ENCODE measurements at places on chromosomes 4 and X. TPM values are rescaled to one million over a fixed set of nuclear protein-coding genes. Genes with fewer than 3 reads are reported as not detected.

- no peak overlapping the region for H3K27ac ChIP-seq
- no peaks in the 10 kb centered on the region for H3K27me3 ChIP-seq
These were observed 57.0 kb upstream of the PROM1 start for GRCh38 chr4:16140879-16141249.

DNA sequence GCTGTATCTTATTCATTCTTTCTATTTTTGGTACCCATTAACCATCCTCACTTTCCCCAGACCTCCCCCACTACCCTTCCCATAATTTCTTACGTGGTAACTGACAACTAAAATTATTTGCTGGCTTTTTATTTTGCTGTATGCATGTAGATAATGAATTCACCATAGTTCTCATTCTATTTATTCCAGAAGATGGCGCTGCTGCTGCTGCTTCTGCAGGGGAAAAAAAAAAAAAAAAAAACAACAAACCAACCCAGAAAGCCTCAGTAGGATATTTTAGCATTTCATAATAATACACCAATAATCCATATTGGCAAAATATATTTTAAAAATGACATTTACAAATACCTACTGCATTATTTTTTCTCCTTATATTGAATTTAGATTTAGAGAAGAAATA, 416.6 kb upstream of the MAGEB18 start:
- DNase-seq: no peak
- H3K4me1 ChIP-seq: no peaks in the 10 kb centered on the region
- H3K4me3 ChIP-seq: no peak overlapping the region
- H3K27me3 ChIP-seq: no peaks in the 10 kb centered on the region
- H3K27ac ChIP-seq: no peak overlapping the region

GRCh38 chr4:102610476-102610875, 109.3 kb downstream of the NFKB1 start:
- no peaks in the 10 kb centered on the region for H3K27me3 ChIP-seq
- H3K4me1 ChIP-seq: no peaks in the 10 kb centered on the region
- H3K4me3 ChIP-seq: no peak overlapping the region
- H3K36me3 ChIP-seq: no peaks in the 10 kb centered on the region

Gene ARAP2
- 91.0 TPM for total RNA-seq
